ENCODE measurements at places on chromosomes 5 and 9.
A peak's percentile ranks its signal among the peaks of the same experiment; 100 is the strongest.

GRCh38 chr5:2744485-2744884 is 7.0 kb downstream of the IRX2 start:
- DNase-seq, result no peak

GRCh38 chr5:67166460-67167285 is 29.9 kb downstream of the CD180 start:
- peak; percentile 22 for DNase-seq

DNA sequence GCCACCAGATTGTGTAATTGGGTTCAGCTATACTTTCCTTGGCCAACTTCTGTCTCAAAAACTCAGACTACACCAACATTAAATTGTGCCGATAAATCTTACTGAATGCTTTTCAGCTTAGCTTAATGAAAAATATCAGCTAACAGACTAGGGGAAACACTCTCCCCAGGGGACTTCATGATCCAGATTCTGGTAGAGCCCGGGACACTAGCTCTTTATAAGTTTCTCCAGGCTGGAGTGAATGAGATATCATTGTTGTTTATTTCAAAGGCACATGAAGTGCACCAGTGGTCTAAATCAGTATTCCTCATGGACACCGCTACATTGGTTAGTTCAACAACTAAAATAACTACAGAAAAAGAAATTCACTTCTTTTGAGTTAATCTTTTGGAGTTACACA is 10.5 kb upstream of the LHFPL2 start:
- DNase-seq, result no peak

DNA sequence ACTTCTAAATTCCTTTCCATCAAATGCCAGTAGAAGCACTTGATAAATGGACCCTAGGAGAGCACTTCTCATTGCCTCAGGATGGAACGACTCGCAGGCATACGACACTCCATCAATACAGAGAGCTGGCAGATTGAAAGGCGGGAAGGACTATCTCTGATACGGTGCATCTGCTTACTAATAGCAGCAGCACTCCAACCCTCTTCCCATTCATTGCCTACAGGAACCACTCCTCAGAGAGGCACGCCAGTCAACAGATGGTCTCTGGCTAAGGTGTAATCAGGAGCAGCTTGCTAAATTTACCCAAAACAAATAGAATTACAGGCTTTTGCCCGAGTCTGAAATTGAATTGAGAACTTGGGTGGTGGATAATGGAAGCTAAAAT is 168.1 kb downstream of the EFNA5 start:
- DNase-seq, result no peak

- no peak for DNase-seq
Measured at GRCh38 chr5:43065387-43065947, 25.3 kb upstream of the ANXA2R start.

GRCh38 chr5:78004559-78004958 is 228.4 kb upstream of the TBCA start:
- no peak for DNase-seq

DNA sequence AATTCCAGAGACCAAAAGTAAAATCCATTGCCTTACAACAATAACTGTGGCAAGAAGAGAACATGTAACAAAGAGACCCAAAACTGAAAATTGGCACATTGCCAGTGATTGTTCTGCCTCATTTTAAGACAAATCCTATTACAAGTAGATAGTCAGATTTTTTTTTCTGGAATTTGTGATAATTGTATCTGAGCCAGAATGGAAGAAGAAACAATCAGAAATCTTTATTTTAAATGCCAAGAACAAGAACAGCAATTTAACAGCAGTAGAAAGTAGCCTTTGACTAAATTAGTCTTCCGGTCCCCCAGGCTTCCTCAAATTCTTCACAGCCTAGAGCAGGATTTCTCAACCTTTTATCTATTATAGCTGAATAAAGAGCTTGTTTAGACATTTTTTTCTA is 106.7 kb upstream of the PTPN3 start:
- DNase-seq, result no peak

GRCh38 chr5:149030392-149030791 is 32.5 kb downstream of the SH3TC2 start:
- DNase-seq, result no peak

All from stimulated activated CD8-positive, alpha-beta memory T cell treated with anti-CD3 and anti-CD28 coated beads, Interleukin-2, amount 100 ng/mL, for 1 hour (primary cell).